ENCODE measurements at places on chromosomes 1 and 21.

GRCh38 chr1:171280599-171280998 lies 32.3 kb downstream of the FMO1 start:
- no peak for DNase-seq

DNA sequence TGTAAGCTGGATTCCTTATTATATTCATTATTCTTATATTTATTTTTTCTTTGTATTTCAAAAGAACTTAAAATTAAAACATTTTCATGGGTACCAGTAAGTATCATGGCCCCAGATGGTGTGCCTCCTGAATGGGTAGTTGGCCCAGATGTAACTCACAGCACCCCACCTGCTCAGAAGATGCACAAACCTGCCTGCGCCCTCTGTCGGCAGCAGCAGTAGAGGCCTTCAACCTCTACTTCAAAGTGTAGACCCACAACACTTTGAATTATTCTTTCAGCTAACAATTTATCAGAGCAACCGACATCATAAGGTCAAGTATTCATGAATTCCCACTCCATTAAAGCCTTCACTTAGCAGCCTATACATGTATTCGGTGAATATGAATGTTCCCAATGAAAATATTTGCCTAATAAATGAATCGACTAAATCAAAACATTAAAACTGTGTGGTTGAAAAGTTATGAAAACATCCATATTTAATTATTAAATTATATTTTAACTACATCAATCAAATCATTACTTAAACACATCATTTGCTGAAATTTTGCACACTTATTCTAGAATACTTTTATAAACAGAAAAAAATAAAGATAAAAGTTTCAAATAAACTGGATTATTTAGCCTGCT lies 25.4 kb downstream of the PIGM start:
- peak; percentile 82 for DNase-seq

GRCh38 chr1:66374561-66375111 lies 159.3 kb upstream of the SGIP1 start:
- no peak for DNase-seq

DNA sequence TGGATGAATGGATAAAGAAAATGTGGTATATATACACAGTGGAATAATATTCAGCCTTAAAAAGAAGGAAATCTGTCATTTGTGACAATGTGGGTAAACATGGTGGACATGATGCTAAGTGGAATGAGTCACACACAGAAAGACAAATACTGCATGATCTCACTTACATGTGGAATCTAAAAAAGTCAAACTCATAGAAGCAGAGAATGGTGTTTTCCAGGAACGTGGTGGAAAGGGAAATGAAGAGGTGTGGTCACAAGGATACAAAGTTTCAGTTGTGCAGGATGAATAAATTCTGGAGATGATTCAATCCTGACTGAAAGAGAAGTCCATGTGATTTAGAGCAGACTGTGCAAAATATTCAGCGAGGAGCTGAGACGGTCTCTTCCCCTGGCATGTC lies 56.6 kb downstream of the RYR2 start:
- no peak for DNase-seq

GRCh38 chr1:199272628-199273086 lies 633.8 kb downstream of the PTPRC start:
- no peak for DNase-seq

GRCh38 chr1:193111641-193112090 lies 6.5 kb upstream of the GLRX2 start:
- DNase-seq: no peak

DNA sequence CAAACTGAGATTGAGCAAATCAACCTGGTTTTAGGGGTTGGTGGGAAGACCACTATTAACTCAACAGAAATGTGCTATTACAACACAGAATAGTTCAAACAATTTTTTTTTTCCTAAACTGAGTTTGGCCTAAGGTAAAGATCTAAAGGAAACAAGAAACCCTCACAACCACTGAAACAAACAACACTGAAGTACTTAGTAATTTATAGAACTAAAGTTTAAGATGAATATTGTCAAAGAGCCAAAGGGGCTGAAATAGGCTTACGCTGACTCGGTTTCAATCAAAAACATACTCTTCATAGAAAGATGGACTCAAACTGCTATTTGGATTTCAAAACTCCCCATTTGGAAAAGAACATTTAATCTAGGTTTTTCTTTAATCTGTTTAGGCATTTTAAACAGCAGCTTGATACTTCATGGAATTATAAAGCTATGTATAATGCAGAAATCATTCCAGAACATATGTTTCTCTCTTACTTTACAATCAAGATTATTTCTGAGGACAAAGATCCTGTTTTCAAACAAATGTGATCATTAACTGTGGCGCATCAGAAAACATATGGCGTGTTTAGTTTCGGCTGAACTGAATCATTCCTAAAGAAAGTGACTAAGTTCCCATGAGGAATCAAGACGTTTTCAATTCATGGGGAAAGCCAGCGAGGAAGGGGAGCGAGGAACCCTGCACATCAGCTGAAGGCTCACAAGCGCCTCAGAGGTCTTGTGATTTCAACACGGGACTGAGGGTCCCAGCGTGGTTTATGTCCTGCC lies 62.7 kb downstream of the SYT6 start:
- DNase-seq: no peak

DNA sequence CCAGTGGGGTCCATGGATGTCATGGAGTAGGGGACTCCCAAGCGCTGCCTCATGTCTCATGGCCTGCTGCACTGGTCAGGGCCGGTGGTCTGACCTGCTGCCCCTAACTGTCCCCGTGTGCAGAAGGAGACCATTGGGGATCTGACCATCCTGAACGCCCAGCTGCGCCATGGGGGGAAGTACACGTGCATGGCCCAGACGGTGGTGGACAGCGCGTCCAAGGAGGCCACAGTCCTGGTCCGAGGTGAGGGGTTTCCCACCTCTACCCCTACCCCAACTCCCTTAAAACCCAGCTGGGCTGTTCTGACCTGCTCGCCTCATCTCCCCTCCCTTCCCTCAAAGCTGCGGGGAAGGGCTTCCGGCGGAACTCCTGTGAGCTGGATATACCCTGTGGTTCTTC lies 18.6 kb downstream of the TMEM81 start:
- DNase-seq: no peak

DNA sequence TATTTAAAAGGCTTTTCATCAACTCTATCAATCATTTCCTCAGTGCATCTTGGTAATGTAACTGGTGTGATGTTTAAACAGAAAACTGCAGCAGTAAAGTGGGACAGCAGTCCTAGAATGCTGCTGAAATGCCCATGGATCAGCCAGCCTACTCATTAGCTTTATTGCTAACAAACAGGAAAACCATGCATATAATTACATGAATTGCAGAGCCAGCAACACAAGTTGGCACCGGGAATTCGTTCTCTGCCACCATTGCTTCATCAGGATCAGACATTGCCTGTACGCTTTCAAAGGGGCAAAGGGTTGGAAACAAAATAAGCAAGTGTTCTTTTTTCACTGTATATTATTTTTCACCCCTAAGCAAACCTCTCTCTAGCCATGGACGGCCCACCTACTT lies 276.2 kb upstream of the LRRC7 start:
- DNase-seq: no peak

GRCh38 chr1:43930949-43931275 lies 2.7 kb upstream of the ARTN start:
- DNase-seq: no peak

DNA sequence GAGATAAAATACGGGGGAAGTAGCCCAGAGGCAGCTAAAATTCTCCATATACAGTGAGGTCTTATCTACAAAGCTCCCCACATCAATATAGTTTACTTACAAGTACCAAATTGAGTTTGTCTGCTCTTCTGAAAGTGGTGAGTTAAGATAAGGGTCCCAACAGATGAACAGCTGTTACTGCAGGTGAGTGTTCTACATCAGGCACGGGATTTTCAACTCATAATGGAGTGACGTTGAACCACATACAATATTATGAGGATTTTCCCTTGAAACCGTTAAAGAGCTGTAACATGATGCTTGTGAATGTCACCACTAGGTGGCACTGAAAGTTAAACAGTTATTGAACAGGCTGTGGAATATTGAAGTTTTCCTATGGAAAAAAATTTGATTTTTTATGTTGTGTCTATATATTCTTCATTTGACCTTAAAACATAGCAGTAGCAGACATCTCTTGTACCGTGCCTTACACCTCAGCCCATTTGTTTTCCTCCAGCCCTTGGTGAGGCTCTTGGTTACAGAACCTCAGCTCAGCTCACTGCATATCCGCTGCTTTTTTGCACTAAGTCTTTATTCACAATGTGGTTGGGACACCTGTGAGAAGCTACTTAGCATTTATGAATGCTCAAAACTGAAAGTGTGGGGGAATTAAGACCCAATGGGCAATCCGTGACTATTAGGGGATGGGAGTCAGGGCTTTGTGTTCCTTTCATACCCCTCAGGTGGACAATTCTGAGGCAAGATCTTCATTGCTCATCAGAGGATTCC lies 23.2 kb downstream of the CD1D start:
- DNase-seq: peak; percentile 99

- no peak for DNase-seq
These were observed 39.9 kb upstream of the ABCA4 start for GRCh38 chr1:94160811-94161210.

DNA sequence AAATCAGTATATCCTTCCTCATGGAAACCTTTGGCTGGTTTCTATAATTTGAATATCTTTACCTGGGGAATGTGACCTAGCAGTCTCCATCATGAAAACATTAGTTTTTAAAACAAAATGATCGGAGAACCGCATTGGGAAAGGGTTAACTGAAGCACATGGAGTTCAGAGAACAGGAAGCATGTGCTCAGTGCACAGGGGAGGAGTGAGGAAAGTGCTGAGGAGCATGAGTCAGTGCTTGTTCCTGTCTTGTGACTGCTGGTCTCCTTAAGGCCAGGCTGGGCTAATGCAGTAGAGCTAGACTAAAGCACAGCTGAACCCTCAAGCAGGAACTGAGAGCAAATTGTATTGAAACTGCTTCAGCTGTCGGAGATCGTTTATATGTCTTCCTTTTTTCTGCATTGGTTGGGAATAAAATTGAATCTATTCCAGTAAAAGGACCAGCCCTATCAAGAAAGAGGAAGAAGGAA lies 5.8 kb downstream of the IFI16 start:
- no peak for DNase-seq

DNA sequence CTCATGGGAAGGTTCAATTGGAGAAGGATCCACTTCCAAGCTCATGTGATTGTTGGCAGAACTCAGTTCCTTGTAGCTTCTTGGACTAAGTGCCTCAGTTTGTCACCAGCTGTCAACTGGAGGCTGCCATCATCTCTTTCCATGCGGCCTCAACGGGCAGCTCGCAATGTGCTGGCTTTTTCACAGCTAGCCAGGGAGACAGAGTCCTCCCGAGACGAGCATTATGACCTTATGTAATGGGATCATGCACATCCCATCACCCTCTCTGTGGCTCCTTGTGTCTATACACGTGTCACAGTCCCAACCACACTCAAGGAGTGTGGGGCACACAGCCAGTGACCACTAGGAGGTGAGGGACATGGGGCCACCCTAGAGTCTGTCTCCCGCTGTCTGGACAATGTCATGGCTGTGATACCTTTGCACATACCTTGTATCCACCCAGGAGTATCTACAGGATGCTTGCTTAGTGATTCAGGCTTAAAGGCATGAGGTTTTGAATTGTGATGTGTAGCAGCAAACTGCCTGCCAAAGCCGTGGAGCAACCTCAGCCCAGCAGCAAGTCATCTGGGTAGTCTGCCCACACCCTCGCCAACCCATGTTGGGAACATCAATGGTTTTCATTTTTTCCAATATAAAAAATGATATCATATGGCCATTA lies 3.9 kb upstream of the KRTAP10-6 start:
- no peak for DNase-seq

GRCh38 chr1:84303314-84303830 lies 1.9 kb downstream of the SAMD13 start:
- DNase-seq: no peak

- DNase-seq: no peak
These were observed 49.5 kb upstream of the LYPLAL1 start for GRCh38 chr1:219124163-219124562.

- no peak for DNase-seq
These were observed 17.7 kb downstream of the NEXN start for GRCh38 chr1:77906019-77906545.

- DNase-seq: no peak
These were observed 350.9 kb downstream of the ST6GALNAC3 start for GRCh38 chr1:76425201-76426145.

- DNase-seq: no peak
These were observed 50.9 kb downstream of the CAPN2 start for GRCh38 chr1:223763251-223763650.

- no peak for DNase-seq
These were observed 71.7 kb upstream of the WDR26 start for GRCh38 chr1:224506141-224506814.

- DNase-seq: no peak
These were observed 93.5 kb downstream of the PGBD5 start for GRCh38 chr1:230332575-230333066.

DNA sequence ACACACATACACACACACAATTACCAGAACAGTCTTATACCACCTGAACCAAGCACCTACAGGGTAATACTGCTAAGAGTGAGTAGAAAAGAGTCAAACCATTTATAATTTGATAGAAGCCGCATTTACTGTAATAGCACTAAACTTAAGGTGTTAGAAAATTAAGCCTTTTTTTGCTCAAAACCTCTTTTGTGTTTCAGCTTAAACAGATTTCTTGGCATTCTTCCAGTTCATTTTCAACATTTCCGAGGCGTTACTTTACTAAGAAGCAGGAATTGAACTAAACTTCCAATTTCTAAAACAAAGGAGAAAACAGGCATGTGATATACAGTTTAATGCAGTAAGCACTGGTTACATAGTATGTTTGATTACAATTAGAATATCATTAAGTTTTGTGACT lies 387.2 kb downstream of the NCAM2 start:
- DNase-seq: no peak

DNA sequence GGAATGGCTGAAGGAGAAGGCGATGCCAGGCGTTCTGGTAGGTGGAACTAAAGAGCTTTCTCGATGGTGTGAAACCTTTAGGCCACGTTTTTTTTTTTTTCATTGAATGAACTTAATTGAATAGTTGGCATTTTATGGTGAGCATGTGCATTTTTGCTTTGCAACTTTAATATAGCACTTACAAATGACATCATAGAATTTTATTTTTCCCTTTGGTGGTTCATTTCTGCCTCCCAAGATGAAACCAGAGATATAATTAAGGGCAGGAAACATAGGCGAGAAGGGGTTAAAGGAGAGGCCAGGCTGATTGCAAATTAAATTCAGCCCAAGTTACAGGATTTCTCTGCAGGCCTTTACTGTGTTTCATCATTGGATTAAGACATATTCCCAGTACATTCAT lies 85.5 kb upstream of the L1TD1 start:
- DNase-seq: no peak

GRCh38 chr1:248792342-248792741 lies 33.4 kb downstream of the SH3BP5L start:
- DNase-seq: no peak
